Upper lobe of right lung (tissue), 1 donor: ENCODE measurements at places on chromosomes 1 and 21.

- no peak for DNase-seq
Measured at GRCh38 chr21:42234041-42234440, 15.1 kb downstream of the ABCG1 start.

- DNase-seq = no peak
Measured at GRCh38 chr1:89279011-89279466, 6.4 kb upstream of the GBP5 start.

DNA sequence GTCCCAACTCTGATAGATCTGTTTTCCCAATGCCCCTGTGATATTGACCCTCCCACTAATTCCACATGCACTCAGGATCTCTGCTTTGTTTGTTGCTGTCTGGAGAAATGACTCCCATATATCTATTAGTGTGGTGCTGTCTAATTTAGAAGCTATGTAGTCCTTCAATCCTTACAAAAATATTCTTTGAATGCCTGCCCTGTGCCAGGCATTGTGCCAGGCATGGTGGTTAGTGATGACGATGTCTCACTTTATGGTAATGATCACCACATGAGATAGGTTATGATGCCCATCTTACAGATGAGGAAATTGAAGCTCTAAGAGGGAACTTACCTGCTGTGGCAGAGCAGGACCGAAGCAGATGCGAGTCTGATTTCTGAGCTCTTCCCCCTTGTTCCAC, 12.9 kb downstream of the MYOG start:
- no peak for DNase-seq

DNA sequence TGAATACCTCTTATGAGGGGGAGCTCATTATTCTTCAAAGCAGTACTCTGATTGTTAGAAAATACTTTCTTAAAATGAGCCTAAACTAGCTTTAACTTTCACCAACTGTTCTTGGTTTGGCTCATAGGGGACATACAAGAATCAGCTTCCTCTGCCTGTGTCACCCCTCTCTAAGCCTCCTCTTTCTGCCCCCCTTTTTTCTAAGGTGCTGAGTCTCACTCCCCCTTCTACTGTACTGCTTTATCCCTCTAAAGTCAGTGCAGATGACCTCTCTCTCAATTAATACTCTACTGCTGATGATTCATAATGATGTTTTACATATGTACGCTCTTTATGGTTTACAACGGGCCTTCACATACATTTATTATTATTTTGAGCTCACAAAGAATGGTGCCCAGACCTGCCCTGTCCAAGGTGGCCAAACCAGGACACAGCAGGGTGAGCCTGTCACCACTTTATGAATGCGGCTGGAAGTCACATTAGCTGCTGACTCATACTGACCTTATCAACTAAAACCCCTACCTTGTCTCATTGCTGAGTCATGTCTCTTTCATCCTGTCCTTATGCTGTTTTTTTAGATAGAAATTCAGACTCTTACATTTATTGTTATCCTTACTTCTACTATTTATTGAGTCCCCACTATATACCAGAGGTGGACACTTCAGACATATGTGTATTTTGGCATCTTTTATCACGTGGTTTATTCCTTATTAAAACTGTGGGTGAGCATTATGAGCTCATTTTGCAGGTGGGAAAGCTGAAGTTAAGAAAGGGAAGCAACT, 126.9 kb downstream of the RNF220 start:
- DNase-seq = no peak

DNA sequence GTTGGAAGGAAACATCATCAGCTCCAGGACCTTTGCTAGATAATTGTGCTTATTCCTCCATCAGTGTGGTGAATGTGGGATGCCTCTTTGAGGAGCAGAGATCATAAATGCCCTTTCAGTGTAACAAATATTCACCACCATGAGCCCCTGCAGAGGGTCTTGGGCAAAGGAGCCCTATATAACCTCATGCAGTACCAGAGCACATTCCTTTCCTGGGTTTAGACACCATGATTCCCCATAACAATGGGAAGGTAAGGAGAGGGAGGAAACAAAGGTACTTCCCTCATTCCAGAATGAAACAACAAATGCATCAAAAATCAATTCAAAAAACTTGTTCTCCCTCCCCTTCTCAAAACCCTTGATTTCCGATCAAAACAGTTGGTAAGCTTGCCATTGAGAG, 103.4 kb upstream of the PROX1 start:
- no peak for DNase-seq

DNA sequence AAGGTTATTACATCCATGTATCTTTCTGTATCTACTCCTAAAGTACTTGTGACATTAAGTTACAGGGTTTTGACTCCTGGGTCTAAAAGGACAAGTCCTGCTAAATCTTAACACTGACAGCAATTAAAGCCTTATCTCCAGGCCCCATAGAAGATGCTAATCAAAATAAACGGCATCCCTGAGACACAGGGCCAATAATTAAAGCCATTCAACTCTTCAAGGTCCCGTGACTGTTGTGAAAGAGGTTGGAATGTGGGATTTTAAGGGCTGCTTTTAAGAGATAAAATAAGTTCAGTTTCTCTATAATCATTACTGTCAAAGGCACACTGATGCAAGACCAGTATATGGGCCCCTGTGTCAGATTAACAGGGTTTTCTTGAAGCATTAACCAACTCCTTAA, 8.3 kb downstream of the DNAI4 start:
- no peak for DNase-seq

GRCh38 chr21:37425001-37425400, 58.4 kb downstream of the DYRK1A start:
- no peak for DNase-seq

DNA sequence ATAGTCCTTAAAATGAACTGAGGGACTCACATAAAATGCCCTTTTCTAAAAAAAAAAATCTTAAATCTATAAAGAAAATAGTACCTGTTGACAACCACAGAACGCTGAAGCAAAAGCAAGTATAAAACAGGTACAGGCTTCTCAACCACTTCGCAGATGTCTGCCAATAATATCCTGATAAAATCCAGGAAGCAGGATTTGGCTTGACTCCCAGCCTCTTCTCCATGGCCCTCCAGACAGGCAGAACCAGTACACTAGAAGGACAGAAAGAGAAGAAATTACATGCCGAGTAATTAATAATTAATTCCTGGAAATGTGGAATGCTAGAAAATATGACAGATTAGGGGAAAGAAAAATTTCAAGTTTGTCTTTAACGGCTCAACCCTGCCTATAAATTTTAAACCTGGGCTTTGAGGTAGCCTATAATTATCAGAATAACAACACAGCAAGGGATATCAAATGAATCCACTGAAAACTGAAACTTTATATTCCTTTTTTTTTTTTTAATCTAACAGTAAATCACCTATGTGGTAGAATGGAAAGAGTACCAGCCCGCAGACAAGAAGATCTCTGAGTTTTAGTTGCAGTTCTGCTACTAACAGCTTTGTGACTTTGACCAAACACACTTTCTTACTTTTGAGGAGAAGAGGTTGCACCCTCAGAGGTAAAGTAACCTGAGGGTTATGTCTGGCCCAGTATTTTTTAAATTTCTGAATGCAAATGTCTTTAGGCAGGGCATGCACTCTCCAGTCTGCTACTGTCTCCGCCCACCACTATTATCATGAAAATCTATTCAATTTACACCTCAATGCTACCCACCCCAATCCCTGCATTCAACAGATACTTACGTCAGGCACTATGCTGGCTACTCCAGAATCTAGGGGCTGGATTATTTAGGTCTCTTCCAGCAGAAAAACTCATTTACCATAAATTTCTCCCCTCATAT, 2.7 kb downstream of the KIAA0319L start:
- DNase-seq = no peak

DNA sequence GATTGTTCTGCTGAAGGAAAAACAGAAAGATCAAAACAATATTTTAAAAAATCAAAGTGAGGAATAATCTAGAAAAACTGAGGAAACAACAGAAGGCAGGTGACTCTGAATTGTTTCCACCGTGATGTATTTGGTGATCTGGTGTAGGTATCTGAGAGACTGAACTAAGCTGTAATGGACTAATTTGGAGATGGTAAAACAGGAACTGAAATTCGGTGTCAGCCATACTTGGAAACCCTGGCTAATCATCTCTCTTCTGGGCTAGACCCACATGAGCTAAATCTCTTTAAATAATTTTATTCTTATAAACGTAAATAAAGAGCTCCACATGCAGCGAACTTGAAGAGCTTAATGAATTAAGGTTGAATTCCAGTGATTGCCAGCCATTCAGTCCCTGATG, 1226.1 kb downstream of the NCAM2 start:
- no peak for DNase-seq

DNA sequence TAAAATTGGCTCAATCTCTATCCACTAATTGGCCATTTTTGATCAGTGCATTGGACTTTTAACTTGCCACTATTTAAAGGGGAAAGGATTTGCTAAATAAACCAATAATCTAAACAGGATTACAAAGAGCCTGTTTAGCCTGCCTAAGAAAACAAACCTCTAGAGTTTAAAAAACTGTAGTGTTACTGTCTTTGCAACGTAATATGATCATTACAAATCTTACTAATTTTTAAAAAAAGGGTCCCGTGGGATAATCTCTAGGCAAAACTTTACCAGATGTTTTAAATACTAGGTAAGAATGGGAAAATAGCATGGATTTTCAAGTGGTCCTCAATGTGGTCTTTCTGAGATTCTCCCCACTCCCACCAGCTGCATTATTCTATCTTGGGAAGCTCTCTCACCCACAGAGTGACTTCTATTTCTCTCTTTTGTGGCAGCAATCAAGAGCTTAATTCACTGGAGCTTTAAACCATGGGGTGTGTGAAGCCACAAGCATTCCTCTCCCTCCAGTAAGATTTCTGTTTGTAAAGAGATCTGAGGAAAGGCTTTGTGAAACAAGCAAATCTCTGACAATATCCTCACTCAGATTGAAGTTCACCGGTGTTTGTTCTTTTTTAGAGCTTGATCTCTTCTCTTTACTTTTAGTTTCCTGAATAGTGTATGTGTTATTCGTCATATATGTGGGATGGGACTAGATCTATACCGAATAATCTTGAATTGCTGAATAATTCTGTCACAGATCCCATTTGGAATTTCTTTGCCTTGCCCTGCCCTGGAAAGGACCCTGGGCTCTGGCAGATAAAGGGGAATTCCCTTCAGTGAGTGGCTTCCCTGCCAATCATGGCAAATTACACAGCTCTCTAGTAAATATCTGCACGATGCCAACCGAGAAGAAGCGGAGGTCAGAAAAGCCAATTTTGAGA, 132.2 kb downstream of the TLR5 start:
- DNase-seq = no peak

- DNase-seq = no peak
Measured at GRCh38 chr1:208154679-208155642, 89.2 kb downstream of the PLXNA2 start.

DNA sequence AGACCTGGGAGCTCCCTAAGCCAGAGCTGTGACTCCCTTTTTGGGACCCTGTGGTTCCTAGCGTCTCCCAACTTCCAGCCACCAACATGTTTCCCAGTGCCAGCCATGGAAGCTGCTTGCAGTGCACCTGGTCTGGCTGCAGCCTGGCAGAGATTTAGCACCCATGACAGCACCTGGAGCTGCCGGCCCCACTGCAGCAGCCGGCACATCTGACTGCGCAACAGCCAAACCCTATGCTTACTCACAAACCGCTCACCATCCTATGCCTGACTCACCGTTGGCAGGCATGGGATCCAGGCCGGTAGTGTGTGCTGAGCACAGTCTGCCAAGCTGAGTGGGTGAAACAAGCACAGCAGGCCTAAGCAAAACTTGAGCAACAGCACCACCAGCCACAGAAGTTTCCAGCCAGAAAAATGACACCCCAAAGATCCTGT, 435.9 kb upstream of the PRMT6 start:
- DNase-seq = peak; percentile 39

DNA sequence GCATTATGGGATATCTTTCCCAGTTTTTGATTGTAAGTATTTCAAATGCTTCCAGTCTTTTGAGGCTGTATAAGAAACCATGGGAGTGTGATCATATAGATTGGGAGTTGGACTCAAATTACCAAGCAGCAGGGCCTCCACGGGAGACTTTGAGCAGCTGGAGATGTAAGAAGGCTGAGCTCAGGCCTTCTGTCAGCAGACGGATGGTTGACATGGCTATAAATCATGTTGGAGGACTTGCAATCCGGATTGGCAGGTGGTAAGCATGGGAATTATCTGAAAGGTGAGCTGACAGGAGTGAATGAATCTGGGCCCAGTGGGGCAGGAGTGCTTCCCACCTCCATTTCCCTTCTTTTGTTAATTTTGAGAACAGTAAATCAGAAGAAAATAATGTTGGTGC, 83.2 kb upstream of the PPM1J start:
- no peak for DNase-seq

DNA sequence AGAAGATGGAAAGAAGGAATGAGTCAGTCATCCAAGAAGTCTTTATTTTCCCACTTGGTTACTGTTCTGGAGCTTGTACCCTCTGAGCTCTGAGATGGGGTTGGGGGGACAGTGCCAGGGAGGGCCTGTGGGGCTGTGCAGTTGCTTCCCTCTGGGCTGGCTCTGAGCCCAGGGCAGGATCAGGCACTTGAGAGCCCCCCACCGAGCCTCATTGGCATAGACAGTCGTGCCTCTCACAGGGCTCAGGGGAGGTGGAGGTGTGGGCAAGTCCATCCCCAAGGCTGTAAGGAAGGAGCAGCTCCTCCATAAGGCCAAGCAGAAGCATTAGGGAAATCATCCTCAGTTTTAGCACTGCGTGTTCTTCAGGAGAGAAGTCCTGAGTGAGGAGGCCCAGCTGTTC, 2.5 kb upstream of the ARL8A start:
- no peak for DNase-seq

- no peak for DNase-seq
Measured at GRCh38 chr1:237834461-237834860, 56.3 kb downstream of the ZP4 start.

DNA sequence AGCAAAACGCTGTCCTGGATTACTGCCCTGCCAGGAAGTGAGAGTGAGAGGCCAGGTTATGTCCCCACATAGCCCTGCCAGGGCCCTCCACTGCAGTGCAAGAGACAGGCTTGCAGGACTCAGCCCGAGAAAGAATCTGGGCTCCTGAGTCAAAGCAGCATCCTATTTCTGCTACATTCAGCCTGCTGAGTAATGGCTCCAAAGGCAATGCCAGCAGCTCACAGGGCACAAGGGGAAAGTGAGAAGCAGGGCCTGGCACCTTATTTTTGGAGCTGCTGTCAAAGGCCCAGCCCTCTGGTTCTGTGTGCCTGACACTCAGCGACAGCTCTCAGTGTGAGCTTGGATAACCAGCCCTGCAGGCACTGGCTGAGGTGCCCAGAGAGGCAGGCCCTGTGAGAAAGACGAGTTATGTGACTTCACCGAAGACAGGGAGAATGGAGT, 83.9 kb downstream of the DTL start:
- no peak for DNase-seq

GRCh38 chr1:121516234-121516967, 331.6 kb downstream of the SRGAP2C start:
- peak; percentile 65 for DNase-seq

GRCh38 chr1:221439747-221440501, 302.0 kb downstream of the DUSP10 start:
- no peak for DNase-seq

- DNase-seq = no peak
Measured at GRCh38 chr21:45908536-45909237, 72.9 kb upstream of the COL6A1 start.
